ENCODE measurements at places on chromosomes 7 and 10.

DNA sequence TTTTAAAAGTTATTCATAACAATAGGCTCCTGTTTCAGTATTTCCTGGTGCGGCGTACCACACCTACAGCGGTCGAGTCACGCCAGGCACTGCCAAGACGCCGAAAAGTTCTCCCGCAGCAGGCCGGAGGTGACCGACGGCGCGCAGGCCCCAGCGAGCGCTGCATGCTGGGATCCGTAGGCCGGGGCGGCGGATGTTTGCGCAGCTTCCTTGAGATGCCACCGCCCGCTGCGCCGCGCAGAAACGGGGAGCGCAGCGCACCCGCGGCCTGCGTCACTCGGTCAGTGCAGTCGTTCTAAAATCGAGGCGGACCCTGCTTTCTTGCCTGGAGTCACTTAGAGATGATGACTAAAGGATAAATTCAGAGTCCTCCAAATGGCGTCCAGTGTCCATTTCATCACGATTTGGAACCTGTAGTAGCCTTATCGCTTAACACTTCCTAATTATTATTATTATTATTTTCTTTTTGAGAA, 1.3 kb upstream of the KIF11 start:
- peak; percentile 56 for DNase-seq

DNA sequence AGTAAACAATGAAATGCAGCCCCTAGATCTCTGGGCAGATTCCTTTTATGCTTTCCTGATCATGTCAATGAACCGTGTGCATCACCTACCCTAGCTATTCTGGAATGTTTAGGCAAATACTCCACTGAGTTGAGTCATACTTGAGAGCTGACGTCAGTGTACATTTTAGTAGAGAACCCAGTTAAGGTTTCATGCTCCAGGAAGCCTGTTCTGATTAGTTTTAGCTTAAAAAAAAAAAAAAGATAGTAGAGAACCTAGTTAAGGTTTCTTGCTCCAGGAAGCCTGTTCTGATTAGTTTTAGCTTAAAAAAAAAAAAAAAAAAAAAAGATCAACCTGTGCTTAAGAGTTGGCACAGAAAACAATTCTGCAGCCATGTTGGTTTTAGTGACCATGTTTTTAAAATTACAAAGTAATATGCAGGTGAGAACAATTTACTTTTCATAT, 3.7 kb upstream of the MCU start:
- DNase-seq, result peak; percentile 47

DNA sequence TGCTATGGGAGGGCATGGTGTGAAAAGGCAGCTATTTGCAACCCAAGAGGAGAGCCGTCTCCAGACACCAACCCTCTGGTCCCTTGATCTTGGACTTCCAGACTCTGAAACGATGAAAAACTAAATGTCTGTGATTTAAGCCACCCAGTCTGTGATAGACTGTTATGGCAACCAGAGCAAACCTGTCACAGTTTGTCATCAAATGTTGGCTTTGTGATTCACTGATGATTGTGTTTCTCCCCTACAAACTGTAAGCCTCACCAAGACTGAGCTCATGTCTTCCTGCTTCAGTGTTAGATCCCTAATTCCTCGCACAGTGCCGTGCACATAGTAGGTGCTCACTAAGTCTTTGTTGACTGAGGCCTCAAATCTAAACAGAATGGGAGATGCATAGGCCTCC, 224.6 kb upstream of the PITRM1 start:
- DNase-seq, result no peak

DNA sequence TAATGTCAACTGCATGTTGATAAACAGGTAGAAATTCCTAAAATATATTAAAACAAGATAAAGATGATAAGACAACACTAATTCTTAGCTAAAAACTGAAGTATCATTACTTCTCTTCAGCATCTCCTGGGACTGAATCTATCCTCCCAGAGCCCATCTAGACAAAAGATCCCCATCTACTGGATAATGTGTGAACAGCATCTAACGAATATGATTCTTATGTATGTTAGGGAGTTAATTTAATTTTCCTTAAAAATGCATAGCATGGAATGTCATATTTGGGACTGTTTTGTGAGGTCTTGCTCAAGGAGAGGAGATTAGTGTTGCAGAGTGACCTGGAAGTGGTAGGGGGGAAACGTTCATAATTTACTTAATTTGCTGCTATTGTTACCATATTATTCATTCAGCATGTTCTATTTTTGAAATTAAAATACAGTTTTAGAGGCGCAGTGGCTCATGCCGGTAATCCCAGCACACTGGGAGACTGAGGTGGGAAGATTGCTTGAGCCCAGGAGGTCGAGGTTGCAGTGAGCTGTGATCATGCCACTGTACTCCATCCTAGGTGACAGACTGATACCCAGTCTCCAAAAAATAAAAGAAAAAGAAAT, 305.1 kb upstream of the CSTF2T start:
- peak; percentile 16 for DNase-seq

DNA sequence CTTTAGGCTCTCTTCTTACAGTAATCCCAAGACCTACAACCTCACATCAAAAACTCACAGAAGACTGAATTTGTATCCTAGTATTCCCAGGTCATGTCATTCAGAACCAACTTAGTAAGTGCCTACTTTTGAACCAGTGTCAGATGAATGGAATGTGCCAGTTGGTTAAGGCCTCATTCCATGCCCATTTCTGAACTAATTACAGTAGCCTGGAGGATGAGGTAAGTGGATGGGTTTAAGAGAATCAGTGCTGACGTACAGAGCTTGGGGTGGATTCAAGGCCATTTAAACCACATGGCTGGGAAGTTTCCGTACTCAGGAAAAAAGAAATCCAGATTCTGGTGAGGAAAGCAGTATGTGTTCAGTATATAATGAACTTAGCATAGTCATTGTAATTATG, 21.9 kb upstream of the FOXP2 start:
- no peak for DNase-seq

- DNase-seq, result no peak
Observed at GRCh38 chr10:1209355-1209979, 153.3 kb downstream of the WDR37 start.

GRCh38 chr7:85462671-85463070, 275.8 kb upstream of the SEMA3D start:
- no peak for DNase-seq

DNA sequence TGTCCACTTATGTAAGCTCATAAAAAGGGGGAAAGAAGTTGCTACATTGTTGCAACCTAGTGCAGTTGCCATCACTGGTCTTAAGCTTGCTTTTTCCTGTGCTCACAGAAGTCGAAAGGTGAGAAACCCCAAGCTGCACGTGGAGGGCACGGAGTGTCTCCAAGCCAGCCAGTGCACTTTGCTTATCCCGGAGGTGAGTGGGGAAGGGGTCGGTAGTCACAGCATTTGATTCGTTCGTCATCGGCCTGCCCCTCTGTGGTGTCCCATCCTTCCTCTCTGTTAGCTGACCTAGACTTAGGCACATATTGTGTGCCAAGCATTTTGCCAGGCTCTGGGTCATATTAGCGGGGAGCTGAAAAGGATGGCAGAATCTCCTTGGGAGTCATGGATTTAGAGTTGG, 50.5 kb downstream of the DENND11 start:
- no peak for DNase-seq

- DNase-seq, result no peak
Observed at GRCh38 chr7:95867309-95867708, 95.0 kb downstream of the DYNC1I1 start.

DNA sequence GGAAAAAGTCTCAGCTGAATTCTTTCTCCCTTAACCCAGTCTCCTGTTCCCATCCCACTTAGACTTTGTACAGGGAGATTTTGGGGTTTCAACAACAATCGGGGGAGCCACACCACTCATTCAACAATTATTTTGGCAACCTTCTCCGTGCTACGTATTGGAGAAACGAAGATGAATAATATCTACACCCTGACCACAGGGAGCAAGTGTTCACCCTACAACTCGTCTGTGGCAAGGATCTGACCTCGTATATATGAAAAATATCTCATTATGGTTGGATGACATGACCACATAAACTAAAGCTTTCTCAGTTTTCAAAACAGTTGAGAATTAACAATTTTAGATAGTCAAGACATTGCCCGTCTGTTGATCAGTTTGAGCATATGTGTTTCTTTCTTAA, 302.1 kb downstream of the CACNA2D1 start:
- no peak for DNase-seq

GRCh38 chr10:61452655-61453641, at the start of gene TMEM26:
TSS of gene TMEM26 (minus strand) at chr10:61453381. CDS start at chr10:61453081, 300 bp downstream.
- DNase-seq, result no peak

GRCh38 chr10:48517911-48518811, 86.7 kb downstream of the ARHGAP22 start:
- no peak for DNase-seq

DNA sequence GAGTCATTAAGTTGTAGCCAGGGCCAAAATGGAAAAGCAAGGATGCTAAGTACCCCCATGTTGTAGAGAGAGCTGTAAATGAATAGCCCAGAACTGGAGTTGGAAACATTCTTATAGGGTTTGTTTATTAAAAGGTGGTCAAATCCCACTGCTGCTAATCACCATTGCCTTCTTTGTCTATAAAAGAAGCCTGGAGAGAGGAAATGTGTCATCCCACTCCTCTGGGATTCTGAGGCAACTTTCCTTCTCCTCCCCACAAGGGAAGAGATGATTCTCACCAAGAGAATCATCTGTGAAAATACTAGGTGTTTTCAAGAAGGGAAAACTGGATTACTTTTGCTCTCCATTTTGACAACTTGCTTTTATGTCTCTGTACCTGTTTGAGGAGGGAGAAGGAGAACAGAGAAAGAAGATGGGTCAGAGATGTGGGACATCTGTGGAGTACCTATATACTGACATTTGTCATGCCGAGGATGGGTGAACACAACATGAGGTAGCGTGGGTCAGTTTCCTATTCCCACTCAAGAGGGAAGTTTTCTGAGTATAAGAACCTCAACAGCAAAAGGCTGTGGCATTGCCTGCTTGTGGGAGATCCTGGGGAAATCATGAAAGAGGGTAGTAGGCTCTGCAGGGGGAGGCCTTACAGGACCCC, 262.2 kb downstream of the KIF20B start:
- no peak for DNase-seq

DNA sequence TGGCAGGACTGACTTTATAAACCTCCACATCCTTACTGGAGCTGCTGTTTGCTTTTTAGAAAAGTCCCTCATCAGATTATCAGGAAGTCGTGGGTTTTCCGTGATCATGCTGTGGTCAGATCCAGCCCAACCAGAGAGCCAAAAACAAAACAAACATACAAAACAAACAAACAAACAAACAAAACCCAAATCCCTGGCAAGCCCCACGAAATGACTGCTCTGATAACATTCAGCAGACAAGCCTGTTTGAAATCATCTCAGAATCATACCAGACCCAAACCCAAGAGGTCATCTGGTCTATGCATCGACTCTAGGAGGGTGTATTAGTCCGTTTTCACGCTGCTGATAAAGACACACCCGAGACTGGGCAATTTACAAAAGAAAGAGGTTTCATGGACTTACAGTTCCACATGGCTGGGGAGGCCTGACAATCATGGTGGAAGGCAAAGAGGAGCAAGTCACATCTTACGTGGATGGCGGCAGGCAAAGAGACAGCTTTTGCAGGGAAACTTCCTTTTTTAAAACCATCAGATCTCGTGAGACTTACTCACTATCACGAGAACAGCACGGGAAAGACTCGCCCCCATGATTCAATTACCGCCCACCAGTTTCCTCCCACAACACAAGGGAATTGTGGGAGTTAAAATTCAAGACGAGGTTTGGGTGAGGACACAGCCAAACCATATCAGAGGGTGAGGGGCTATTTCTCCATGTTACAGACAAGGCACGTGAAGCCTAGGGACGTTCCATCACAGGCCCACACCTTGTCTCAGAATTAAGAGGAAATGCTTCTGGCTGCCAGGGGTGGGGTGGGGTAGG, 85.7 kb downstream of the PARP12 start:
- no peak for DNase-seq

- DNase-seq, result no peak
Observed at GRCh38 chr7:31734456-31734855, 47.4 kb downstream of the PPP1R17 start.

DNA sequence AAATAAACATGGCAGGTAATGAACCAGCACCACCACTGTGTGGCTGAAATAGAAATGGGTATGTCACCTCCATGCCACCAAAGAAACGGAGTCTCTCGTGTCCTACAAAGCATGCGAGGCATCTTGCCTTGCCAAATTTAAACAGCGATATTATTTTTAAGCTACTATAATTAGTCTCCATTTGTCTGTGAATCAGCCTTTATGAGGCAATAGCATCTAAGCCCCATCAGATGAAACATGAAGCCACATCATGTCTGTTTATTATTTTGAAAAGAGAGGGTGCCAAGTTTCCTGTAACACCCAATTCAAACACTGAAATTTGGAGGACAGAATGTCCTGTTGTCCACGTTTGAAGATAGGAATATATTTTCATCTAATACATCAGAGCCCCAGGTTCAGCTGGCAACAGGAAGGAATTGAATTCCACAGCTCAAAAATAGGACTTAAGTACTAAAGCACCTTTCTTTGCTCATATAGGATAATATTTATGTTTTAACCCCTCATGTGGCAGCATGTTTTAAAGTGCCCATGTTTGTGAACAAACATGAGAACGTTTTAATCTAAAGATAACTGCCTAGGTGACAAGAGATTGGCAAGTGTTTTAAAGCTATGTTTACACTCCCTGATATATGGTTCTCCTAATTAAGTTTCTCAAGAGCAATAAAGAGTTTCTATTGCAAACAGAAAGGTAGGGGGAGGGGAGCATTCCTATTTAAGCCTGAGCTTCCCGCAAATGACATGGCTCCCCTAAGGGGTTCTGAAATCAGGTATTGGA, 86.8 kb downstream of the SORBS1 start:
- DNase-seq, result no peak

- no peak for DNase-seq
Observed at GRCh38 chr7:53531-53930, 138.8 kb upstream of the FAM20C start.

DNA sequence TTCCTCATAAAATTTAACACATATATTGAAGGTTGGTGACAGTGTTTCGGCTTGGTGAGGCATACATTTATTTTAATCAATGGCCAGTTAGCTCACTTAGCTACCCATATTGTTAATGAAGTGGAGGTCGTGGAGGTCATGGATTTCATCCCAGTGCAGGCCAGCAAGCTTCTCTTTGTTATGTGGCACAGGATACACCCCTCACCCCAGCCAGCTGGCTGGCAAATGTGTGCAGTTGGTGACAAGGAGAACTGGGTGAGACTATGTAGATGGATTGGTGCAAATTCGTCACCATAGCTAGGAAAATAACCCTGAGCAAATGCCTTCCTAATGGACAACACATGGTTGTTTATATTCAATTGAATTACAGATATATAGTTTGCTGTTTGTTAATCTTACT, 50.5 kb upstream of the FOXP2 start:
- DNase-seq, result no peak

Measured in HuH-7.5 (cell line).